Esophagus mucosa (tissue), 1 donor: ENCODE measurements at places on chromosomes 13 and 19. TPM values are rescaled to one million over a fixed set of nuclear protein-coding genes. Genes with fewer than 3 reads are reported as not detected.

Gene CCDC194
- not detected for total RNA-seq

Gene IGFL4
- total RNA-seq = 0.24 TPM

Gene SULT2A1
- not detected for total RNA-seq

Gene IFNL1
- not detected for total RNA-seq

Gene LRRC4B
- 0.24 TPM for total RNA-seq

Gene MEDAG
- 2.7 TPM for total RNA-seq

DNA sequence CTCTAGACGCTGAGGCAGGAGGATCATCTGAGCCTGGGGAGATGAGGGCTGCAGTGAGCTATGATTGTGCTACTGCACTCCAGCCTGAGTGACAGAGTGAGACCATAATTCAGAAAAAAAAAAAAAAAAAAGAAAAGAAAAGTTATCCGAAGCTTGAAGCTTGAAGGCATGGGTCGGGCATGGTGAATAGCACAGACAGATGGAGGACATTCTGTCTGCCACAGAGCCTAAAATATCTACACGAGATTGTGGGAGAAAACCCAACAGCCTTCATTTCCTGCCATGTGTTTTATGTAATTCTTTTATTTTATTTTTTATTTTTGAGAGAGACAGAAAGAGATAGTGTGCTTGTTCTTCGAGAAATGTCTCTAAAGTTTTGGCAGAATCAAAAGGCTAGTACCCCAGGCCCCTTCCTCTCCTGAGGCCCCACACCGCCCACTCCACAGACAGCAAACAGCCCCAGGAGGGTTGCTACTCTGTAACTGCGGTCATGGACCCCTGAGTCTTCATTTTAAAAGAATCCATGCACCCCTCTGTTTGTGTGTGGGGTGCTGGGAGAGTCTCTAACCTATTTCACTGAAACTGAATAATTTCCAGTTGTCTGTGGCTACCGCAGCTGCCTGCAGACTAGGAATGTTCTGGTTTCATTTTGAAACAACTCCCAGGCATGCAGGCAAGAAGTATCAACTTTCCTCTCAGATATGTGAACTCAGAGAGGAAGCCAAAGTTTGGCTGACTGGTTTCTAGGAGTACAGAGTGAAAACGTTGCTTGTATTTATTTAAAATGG, 38.4 kb upstream of the RCBTB2 start:
- no peak for ATAC-seq

DNA sequence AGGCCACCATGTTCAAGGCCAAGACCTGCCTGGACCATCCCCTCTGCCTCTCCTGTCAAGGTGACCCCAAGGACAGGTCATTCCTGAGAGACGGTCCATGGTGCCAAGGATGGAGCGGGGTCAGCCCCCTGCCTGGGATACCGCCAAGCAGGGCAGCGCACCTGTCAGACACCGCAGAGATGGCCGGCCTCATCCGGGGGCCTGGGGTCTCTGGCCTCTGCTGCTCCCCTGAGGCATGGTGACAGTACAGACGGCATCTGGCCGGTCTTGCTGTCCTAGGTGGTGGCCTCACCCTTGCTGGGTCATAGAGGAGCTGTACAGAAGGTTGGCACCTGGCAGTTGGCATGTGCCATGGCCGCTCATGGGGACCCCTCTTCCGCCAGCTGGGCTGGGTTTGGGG, 11.1 kb downstream of the DDA1 start:
- ATAC-seq = no peak

DNA sequence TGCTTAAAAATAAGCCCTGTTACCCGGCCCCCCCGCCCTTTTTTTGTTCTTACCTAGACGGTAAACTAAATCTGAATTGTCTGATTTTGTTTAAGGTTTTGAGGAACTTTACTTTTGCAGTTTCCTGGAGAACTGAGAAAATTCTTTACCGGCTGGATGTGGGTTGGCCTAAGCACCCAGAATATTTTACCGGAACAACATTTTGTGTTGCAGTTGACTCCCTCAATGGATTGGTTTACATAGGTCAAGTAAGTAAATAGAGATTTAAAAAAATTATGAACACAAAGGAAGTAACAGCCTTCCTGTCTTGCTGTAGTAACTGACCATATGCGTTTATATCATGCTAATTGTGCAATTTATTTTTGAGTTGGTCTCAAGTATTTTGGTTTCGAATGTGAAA, 785 bp downstream of the NHLRC3 start:
- ATAC-seq = no peak

DNA sequence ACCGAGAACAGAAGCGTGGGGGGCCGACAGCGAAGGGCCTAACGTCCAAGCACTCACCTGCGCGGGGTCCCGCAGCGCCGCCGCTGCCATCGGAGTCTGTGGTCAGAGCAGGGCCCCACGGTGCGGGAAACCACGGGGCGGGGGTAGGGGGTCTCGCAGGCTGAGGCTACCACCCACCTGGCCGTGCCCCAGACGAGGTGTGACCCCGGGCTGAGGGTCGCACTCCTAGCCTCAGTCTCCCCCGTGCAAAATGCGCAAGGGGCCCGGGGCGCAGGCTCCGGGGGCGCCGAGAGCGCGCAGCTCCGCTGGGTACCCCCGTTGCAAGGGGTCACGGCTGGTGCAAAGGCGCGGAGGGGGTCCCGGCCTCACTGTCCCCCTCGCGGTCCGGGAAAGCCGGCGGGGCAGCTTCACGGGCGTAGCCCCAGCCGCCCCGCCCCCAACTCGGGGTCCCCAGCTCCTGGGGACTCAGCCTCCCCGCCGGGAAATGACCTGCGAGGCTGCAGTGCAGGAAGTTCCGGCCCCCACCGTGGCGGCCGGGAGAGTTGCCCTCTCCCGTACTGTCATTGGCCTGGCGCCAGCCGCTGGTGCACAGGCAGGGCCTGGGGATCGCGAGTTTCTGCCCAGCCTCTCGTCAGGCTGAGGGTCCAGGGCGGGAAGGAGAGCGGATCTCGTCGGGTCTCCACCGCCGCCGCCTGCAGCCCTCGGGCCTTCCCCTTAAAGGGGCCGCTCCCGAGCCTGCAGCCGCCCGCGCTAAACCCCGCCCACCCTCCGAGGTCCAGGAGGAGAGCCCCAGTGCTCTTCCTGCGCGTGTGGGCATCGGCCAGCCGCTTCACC, at the start of gene ZNF792:
TSS of gene ZNF792 (minus strand) at position 657 of the 834 bp plus-strand sequence. CDS start at position 90, 567 bp downstream.
- peak; percentile 62 for ATAC-seq

GRCh38 chr13:39134574-39134973, 96.3 kb downstream of the NHLRC3 start:
- no peak for ATAC-seq

DNA sequence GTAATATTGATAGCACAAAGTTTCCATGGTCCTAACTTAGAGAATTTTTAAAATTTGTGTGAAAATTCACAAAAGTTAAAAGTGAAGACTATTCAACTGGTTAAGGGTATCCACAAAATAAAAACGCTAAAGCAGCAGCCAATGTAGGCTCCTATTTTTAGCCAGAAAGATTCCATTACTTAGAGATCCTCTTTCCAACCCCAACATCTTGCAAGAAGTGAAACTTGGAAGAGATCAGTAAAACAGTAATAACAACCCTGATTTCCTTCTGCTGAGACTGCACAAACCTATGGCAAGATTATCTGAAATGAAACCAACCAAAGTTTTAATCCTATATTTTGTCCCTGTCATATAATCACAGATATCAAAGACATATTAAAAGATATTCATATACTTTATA, 8.5 kb downstream of the TBC1D4 start:
- no peak for ATAC-seq

DNA sequence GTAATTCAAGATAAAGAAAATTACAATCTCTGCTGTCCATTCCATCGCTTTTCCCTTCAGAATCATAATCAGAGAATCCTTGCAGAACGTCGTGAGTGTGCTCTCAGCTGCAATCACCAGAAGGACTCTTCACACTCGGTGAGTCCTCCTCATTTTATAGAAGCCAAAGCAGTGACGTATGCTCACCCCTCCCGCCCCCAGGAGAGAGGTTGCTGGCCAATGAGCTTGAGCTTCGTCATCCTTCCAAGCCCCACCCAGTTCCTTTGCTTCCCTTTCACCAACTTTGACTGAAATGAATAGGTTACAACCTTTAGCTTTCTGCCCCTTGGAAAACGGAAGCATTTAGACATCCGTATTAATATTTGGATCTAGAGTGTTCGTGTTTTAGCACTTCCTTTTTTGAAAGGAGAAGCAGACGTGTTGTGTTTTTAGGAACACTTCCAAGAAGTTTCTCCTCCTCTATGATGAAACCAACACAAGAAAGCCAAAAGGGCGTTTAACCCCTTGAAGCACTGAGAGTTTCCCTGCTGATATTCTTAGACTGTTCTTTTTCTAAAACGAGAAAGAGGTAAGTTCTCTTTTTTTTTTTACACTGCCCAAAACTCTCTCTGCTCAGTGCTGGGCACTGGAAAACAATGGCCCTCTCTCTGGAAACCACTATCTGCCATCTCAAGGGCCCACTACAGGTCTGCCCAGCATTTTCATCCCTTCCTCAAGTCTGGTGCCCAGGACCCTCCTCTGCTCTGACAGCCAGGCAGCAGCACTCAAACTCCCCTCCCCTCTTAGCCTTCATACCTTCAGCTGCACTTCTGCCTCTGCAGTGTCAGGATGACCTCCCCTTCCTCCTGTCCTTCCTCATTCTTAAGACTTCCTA, 44.3 kb upstream of the CEACAM21 start:
- ATAC-seq = peak; percentile 87

DNA sequence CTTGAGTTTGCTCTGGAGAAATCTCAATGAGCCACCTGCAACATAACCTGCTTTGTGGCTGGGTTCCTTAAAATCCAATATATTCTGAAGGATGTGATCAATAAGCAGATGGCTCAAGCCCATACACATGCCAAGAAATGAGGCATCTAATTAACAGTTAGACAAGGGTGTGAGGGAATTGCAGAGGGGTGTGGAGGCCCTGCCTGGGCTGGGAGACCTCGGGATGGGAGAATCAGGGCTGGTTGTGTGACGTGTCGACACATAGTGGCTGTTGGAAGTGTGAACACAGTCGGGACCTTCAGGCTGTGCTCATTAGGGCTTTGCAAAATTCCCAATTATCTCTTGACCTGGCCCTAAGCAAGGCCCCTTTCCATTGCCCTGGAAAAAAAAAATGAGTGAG, 362.0 kb upstream of the TMTC4 start:
- ATAC-seq = no peak

- ATAC-seq = no peak
Measured at GRCh38 chr13:37457612-37458011, 141.0 kb downstream of the POSTN start.

- ATAC-seq = no peak
Measured at GRCh38 chr19:11685676-11686650, 52.8 kb downstream of the ZNF823 start.

- no peak for ATAC-seq
Measured at GRCh38 chr13:101238555-101238954, 177.8 kb downstream of the NALCN start.

GRCh38 chr13:75393839-75394520, 88.0 kb downstream of the TBC1D4 start:
- no peak for ATAC-seq

- no peak for ATAC-seq
Measured at GRCh38 chr19:13965926-13966683, 13.8 kb downstream of the DCAF15 start.

DNA sequence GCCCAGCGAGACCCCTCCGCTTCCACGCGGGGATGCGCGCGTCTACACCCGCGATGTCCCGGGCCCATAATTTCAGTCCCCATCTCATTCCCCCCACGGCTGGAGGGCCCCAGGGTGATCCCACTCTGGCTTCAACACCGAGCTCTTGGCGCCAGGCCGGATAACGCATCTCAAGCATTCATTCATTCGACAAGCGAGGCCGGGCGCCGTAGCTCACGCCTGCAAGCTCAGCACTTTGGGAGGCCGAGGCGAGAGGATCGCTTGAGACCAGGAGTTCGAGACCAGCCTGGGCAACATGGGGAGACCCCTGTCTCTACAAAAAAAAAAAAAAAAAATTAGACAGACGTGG, 5.9 kb downstream of the ANGPTL6 start:
- no peak for ATAC-seq

DNA sequence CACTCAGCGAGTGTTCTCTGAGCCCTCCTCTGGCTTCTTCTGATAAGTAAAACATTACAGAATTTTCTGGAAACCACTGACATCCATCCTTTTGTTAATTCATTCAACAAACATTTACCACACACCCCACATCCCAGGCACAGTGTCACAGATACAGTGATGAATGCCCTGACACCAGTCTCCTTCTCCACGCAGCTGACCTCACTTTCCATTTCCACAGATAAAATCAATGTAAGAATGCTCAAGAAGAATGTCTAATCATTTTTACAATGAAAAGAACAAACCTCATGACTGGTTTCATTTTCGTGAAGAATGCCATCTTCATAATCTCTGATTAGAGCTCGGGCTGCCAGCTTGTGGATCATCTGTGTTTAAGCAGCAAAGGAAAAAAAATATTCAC, 69.2 kb downstream of the PARP4 start:
- no peak for ATAC-seq

GRCh38 chr13:101258071-101258470, 158.2 kb downstream of the NALCN start:
- no peak for ATAC-seq

DNA sequence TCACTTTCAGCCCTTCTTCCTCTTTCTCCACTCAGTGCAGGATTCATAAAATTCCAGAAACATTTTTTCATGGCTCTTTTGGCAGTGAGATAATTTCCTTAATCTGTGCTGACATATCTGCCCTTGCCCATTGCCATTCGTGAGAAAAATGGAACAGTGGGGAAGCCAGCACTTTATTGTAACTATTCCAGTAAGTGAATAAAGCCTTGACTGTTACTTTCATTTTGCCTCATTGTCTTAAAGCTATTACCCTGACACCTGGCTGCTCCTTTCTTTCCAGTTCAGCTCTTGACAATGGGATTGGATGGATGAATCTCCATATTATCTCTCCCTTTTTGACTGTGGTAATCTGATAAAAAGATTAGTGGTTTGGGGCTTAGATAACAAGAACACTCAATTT, 1068.1 kb upstream of the PCDH20 start:
- no peak for ATAC-seq

GRCh38 chr13:99237981-99238662, 20.1 kb downstream of the GPR18 start:
- ATAC-seq = no peak

DNA sequence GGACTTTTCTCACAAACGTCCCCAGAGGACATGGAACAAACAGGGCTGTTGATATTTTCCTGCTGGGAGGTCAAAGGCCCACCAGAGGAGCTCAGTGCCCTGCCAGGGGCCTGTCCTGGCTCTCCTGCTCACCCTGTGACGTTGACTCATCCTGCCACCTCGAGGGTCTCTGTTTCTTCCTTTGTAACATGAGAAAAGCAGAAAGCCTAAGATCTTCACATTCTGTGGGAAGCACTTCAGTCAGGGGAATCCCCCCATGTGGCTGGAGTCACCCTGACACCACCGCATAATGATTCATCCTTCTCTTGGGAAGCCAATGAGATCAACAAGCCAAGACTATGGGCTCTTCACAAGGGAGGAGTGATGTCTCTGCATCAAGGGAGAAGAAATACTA, 147.9 kb downstream of the KATNAL1 start:
- ATAC-seq = no peak
